ENCODE measurements at places on chromosomes 6 and 20. TPM values are rescaled to one million over a fixed set of nuclear protein-coding genes. Genes with fewer than 3 reads are reported as not detected.
A peak's percentile ranks its signal among the peaks of the same experiment; 100 is the strongest.

- no peak for DNase-seq
Measured at GRCh38 chr20:37898233-37899104, 4.5 kb upstream of the VSTM2L start.

Gene SRSF12
- not detected for total RNA-seq

DNA sequence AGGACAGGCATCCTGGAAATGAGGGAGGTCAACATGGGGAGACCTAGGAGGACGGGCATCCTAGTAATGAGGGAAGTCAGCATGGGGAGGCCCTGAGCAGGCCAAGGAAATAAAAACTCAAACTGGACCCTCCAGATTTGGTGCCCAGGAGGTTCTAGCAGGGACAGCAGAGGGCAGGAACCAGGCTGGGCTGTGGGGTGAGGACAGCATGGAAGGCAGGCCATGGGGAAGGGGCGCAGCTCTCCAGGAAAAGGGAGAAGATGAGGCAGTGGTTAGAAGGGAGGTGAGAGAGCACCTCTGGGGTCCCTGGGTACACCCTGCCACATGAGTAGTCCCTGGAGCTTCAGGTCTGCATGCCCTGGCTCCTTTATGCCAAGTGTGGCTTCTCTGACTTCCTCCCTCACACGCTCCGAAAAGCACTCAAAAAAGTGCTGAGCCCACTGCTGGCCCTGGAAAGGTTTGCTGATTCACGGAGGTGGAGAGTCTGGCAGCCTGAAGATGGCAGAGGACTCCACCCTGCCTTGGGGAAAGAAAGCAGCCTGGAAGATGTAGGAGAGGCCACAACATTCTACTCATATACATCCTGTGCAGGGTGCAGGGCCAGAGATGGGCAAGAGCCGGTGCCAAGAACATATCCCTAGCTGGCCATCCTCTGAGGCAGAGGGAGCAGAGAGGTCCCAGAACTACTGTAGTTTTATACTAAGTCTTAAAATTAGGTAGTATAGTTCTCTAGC, 154.9 kb downstream of the MRPL14 start:
- no peak for DNase-seq

Gene MARCKS
- total RNA-seq: 2.7 TPM

Gene C6orf141
- total RNA-seq: not detected

- DNase-seq: no peak
Measured at GRCh38 chr6:158287047-158287446, 25.2 kb upstream of the TULP4 start.

DNA sequence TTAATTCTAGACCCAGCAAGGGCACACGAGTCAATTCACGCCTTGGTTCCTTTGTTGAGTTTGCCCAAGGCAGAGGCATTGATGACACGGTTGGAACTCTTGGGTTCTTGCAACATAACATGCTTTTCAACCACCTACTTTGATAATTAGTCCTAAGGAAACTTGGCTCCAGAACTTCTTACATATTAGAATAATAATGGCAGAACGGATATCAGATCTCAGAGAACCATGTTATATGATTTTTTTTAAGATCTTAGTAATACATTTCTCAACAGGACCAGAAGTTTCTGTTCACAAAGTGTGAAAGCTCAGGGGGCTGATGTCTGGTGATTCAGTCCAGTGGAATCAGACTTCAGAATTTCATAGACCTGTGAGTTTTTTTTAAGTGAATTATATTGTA, 19.2 kb downstream of the SPTLC3 start:
- DNase-seq: no peak

DNA sequence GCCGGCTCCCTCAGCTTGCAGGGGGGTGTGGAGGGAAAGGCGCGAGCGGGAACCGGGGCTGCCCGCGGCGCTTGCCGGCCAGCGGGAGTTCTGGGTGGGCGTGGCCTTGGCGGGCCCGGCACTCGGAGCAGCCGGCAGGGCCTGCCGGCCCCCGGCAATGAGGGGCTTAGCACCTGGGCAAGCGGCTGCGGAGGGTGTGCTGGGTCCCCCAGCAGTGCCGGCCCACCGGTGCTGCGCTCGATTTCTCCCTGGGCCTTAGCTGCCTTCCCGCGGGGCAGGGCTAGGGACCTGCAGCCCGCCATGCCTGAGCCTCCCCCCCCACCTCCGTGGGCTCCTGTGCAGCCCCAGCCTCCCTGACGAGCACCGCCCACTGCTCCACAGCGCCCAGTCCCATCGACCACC, 514.5 kb upstream of the GJE1 start:
- DNase-seq: peak; percentile 11

DNA sequence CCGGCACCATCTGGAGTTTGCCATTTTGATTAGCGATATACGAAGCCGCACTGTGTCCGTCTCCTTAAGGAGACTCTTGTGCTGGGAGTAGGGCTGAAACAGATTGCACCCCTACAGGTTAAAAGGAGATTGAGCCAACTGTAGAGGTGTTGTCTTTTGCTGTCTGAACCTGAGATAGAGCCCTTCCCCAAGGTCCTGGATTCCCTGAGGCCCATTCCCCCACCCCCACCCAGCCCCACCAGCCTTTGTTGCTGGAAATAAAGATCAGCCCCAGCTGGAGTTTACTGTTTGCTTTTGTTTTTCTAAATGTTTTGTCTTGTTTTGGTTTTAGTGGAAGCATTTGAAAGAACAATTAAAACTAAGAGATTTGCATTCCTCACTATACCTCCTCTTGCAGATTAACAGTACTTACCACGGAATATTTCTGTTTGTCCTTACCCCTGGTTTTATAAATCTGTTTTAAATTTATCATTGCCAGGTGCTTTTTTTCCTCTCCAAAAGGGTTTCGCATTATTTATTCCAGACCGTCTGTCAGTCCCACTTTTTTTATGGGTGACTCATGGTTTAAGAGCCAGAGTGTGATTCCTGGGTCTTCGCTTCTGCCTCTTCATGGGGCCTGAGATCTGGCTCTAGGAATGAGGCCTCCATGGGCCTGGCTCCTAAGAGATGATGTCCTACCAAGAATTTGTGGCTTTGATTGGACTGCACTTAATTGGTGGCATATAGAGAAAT, 169.2 kb downstream of the DTNBP1 start:
- no peak for DNase-seq

Gene COL19A1
- not detected for total RNA-seq

DNA sequence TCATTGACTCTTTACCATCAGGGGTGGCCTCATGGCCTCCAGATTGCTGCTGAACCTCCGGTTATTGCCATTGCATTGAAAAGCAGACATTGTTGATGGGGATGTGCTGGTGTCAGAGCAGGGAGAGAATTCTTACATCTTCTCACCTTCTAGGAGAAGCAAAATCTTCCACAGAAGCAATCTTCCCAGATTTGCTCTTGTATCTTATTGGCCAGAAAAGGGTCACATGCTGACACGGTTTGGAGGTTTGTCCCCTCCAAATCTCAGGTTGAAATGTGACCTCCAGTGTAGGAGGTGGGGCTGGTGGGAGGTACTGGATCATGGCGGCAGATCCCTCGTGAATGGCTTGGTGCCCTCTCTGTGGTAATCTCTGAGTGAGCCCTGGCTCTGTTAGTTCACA, 10.7 kb downstream of the TP53RK start:
- DNase-seq: no peak

- DNase-seq: no peak
Measured at GRCh38 chr6:16591396-16592222, 169.7 kb downstream of the ATXN1 start.

Gene CALHM4
- total RNA-seq: not detected

- DNase-seq: no peak
Measured at GRCh38 chr6:106476331-106477105, 116.0 kb downstream of the CRYBG1 start.

Gene SLC22A7
- not detected for total RNA-seq

- no peak for DNase-seq
Measured at GRCh38 chr6:157892363-157892877, 69.4 kb downstream of the SNX9 start.

Gene SMLR1
- 0.07 TPM for total RNA-seq

GRCh38 chr20:14067603-14068002, 72.3 kb downstream of the MACROD2 start:
- no peak for DNase-seq

Gene QRSL1
- 19.6 TPM for total RNA-seq

Measured in K562 (cell line).